ENCODE measurements at places on chromosomes 7 and 10.

DNA sequence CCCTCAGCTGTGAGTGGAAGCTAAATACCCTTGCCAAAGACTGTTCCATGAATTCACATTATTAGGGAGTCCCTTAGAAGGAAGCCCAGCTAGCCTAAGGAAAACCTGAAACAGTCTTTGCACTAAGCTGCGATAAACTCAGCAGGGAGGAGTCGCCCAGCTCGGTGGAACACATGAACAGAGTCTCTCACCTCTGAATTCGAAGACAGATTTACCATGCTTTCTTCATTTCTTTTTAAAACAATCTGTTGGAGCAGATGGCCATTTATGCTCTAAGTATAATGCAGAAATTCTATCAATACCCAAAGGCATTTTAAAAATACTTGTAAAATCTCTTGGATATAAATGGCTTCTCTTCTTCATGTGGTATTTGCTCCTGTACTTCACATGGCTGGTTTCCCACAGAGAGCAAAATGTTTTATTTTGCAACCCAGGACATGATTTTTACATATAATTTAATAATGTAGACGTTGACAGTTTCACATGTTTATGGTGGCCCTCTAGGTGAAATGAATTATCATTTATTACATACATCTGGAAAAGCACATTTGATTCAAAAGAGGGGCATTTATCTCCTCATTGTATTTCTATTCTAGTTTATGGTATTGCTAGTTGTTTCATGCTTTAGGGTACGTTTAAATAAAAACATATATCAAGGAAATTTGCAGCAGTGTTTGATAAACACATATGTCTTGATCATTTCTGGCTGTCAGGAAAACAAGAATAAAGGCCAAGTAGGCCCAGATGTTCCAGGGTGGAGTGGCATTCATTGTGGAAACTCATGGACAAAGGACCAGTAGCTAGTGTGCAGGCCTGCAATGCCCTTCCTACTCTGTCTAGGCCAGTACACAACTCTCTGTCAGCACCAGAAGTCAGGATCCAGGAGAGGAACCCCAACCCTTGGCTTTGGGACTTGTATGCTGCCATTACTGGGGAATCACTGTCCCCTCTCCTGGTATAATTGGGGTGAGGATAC, 52.2 kb downstream of the LRGUK start:
- DNase-seq: no peak

DNA sequence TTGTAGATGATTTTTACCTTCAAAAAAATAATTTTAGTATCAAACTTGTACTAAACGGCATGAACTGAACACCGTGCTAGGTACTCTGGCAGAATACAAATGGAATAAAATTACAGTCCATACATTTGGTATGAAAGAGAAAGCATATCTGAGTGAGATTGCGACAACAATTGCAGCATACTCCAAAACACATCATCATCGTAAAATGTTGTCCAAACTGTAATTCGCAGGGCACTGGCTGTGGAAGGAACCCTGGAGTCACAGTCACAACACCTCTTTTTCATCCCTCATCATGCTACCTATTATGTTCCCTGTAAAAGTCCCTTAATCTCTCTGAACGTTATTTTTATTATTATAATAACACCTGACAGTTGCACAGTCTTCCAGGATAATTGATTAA, 13.5 kb downstream of the CREM start:
- DNase-seq: no peak

- DNase-seq: no peak
These were observed 724.5 kb downstream of the ANKRD7 start for GRCh38 chr7:118949031-118949430.

GRCh38 chr7:101754424-101755159, 62.8 kb upstream of the CUX1 start:
- DNase-seq: no peak

GRCh38 chr10:111452153-111452552, 375.3 kb downstream of the ADRA2A start:
- DNase-seq: no peak

DNA sequence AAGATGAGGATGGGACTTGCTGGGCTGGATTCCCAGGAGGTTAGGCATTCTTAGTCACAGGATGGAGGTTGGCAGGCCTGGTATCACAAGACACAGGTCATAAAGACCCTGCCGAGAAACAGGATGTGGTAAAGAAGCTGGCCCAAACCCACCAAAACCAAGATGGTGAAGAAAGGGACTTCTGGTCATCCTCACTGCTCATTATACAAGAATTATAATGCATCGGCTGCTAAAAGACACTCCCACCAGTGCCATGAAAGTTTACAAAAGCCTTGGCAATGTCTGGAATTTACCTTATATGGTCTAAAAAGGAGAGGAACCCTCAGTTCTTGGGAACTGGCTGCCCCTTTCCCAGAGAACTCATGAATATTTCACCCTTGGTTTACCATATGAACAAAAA, 345.5 kb upstream of the POM121L12 start:
- DNase-seq: no peak

DNA sequence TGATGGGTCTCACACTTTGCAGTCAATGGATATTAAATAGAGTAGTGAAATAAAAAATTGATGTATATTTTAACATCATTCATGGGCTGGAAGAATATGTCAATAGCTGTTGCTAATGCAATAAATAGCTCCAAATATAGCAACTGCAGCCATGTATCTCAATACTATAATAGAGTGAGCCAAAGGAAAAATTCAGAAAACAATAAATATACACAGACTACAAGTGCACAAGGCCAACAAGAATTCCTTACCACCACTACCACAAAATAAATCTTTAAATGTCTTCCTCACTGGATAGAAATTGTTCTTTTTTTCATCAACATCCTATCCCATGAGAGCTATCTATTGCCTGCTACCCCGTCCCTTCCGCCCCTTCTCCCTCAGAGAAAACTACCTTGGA, 113.1 kb upstream of the TRIM24 start:
- DNase-seq: no peak

DNA sequence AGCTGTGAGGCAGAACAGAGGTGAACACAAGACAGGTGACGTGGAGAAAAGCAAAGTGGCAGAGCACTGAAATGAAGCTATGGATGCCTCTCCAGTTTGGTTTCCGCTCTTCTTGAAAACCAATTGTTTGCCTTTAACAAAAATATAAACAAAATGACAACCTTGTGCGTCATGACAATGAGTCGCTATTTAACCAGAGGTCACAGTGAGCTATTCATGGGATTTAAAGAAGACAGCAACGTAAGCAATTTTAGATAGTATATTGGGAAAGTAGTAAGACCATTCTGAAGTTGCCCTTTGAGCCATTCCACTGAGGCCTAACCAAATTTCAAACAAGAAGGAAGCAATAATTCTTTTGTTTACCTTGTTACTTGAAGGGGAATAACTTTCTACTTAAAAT, 15.2 kb upstream of the LRRTM3 start:
- no peak for DNase-seq

- DNase-seq: no peak
These were observed 148.5 kb upstream of the AKR1E2 start for GRCh38 chr10:4677296-4678021.

DNA sequence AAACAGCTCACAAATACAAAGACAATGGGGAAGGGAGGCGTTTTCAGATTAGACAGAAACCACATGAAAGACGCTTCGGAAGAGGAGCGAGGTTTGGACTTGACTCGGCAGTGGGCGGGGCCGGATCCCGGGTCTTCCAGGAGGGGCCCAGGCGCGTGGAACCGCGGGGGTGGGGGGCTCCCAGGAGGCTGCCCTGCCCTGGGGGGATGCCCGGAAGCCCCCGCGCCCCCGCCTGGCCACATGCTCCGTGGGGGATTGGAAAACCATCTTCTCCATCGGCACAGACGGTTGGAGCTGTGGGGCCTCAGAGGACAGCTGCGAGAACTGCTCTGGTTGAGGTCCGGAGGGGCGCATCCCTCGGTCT, 186.0 kb upstream of the SHH start:
- DNase-seq: no peak

DNA sequence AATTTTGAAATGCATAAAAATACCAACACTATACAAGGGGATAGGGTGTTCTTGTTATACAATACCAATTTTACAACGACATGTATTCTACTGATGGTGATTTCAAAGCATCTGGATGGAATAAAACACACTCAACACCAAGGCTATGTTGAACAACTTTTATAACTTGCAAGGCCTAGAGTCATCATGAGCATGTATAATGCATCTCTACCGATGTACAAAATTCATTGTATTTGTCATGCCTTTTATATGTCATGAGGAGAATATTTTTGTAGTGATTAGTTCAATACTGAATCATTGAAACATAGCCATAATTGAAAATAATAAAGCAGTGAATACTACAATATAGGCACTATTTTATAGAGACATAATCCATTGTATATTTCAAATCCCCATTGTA, 160.2 kb downstream of the ETV1 start:
- no peak for DNase-seq

GRCh38 chr10:77887631-77888355, 38.8 kb downstream of the DLG5 start:
- no peak for DNase-seq

GRCh38 chr7:119007236-119007635, 782.7 kb downstream of the ANKRD7 start:
- no peak for DNase-seq

DNA sequence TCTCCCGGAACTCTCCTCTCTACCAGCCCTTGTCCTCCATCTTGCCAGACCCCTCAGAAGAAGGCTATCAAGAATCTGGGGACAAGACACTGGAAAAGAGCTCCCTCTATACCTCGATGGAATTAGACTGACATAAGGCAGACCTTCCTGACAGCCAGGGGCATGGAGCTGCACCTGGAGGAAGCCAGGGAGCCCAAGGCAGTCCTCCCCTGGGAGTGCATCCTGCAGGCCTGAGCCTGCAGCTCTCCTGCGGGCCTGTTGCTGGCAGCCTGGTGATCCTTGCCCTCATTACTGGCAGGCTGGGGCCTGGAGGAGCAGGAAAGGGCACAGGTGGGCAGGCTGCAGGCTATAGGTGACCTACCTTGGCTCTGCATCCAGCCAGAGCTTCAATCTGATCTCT, 323.4 kb downstream of the GRID1 start:
- no peak for DNase-seq

- DNase-seq: no peak
These were observed 84.0 kb upstream of the PPP1R17 start for GRCh38 chr7:31603046-31603445.

GRCh38 chr7:48904975-48905374, 19.4 kb upstream of the CDC14C start:
- no peak for DNase-seq

- no peak for DNase-seq
These were observed 70.5 kb upstream of the DIP2C start for GRCh38 chr10:759898-760477.

DNA sequence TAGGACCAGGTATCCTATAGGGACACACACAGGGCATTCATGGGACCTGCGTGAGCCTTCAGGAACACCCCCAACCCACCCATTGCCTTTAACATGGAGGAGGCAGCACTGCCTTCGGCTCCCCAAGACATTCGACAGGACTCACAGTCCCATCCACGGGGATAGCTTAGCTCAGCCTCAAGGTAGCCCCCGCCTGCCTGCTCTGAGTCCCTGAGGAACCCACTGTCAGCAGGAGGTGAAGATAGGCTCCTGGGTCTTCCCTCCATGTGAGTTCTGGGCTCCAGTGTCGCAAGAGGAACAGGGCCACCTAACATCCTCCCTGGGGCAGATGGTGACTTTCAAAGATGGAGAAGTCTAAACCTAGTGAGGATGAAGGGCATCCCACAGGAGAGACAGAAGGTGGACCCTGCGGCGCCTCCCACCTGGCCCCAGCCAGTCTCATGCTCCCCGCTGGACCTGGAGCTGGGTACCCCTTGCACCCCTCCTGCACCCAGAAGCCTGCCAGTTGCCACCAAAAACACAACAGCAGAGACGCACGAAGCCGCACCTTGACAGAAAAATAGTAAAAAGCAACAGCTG, 4.9 kb upstream of the ADIRF start:
- DNase-seq: no peak

GRCh38 chr7:138029941-138030340, 28.1 kb upstream of the CREB3L2 start:
- DNase-seq: no peak
